ENCODE measurements at places on chromosomes 6 and 20.

DNA sequence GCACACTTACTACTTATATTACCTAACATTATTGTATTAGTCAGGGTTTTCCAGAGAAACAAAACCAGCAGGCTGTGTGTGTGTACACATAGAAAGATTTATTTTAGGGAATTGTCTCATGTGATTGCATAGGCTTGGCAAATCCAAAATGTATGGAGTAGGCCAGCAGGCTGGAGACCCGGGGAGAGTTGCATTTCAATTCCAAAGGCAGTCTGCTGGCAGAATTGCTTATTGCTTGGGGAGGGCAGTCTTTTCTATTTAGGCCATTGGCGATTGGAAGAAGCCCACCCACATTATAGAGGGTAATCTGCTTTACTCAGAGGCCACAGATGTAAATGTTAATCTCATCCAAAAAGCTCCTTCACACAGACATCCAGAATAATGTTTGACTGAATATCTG, 157.0 kb downstream of the ADGRG6 start:
- H3K4me1 ChIP-seq = no peaks in the 10 kb centered on the region
- DNase-seq = no peak
- no peak overlapping the region for H3K4me3 ChIP-seq
- no peak overlapping the region for H3K27ac ChIP-seq
- H3K36me3 ChIP-seq = no peaks in the 10 kb centered on the region
- no peaks in the 10 kb centered on the region for H3K27me3 ChIP-seq

DNA sequence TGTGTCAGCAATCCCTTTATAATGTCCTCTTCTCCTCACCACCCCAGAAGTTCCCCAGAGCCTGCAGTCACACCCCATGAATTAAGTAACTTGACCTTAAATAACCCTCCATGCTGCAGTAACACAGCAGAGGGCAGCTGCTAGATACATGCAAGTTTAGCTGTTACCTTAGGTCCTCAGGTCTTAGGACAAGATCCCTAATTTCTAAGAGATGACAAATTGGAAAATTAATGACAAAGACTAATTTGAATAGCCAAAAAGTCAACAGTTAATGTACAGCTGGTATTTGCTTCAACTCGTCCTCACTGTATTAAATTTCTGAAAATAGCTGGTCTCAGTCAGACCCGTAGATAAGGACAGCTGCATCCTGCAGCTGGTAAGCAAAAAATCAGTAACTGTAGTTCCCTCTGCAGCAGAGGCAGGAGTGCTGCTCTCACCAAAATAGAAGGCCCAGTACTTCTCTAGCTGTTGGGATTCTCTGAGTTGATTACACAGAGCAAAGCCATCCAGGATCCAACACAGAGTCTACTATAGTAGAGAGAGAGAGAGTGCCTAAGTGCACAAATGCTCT, 62.4 kb downstream of the TNFRSF21 start:
- DNase-seq = no peak
- H3K4me3 ChIP-seq = no peak overlapping the region
- H3K27me3 ChIP-seq = no peaks in the 10 kb centered on the region
- H3K27ac ChIP-seq = no peak overlapping the region

DNA sequence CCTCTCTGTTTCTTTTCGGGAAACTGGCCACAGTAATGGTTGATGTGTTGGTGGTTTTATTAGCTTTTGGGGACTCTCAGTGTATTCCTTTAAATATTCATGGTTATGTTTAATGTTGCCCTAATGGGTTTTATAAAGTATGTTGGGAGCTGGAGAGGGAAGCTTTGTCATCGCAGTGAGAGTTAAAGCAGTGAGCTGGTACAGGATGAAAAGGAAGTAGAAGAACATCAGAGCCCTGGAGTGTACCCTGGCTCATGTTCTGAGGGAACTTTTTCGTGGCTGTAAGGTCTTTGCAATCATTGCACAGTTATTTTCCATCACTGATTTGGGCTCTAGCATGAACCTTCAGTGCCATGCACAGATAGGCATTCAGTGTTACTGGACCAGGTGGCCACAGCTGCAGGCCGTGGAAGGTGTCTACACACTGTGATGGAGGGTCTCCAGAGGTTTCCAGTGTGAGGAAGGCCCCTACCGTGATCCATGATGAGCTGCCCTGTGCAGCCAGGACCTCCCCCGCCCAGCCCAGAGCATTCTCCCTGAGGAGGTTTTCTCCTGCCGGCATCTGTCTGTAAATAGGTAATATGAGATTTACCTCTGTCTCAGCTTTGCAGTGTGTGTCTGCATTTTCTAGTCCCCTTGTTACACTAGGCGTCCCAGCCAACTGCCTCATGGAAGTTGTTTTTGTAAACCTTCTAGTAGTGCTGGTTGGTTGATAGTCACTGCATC, 22.4 kb upstream of the TMEM217 start:
- no peaks in the 10 kb centered on the region for H3K27me3 ChIP-seq
- peaks cover 60% of the 10 kb centered on the region for H3K36me3 ChIP-seq
- DNase-seq = no peak
- no peak overlapping the region for H3K27ac ChIP-seq

DNA sequence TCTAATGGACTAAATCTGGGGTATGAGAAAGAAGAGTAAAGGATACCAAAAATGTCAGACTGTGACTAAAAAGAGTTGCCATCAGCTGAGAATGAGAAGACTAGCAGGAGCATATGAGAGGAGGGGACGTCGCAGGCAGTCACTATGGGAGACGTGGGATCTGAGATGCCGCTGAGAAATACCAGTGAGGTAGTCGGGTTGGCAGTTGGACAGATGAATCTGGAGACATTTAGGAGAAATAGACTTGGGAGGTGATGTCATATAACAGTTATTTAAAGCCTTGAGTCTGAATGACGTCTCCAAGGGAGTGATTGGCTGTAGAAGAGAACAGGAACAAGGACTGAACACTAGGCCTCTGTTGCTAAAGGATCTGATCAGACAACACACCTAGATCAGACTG, 51.5 kb upstream of the TRIM26 start:
- no peaks in the 10 kb centered on the region for H3K27me3 ChIP-seq
- no peak overlapping the region for H3K4me3 ChIP-seq
- H3K27ac ChIP-seq = no peak overlapping the region

GRCh38 chr6:105600336-105601260, 197.7 kb upstream of the PREP start:
- no peak overlapping the region for H3K27ac ChIP-seq
- no peak for DNase-seq
- H3K36me3 ChIP-seq = no peaks in the 10 kb centered on the region
- peaks cover 6% of the 10 kb centered on the region for H3K4me1 ChIP-seq
- H3K27me3 ChIP-seq = no peaks in the 10 kb centered on the region

GRCh38 chr6:14621518-14621917, 503.9 kb downstream of the CD83 start:
- no peaks in the 10 kb centered on the region for H3K36me3 ChIP-seq
- H3K27me3 ChIP-seq = no peaks in the 10 kb centered on the region
- H3K4me3 ChIP-seq = no peak overlapping the region
- H3K27ac ChIP-seq = no peak overlapping the region
- DNase-seq = no peak
- H3K4me1 ChIP-seq = peaks cover 15% of the 10 kb centered on the region

GRCh38 chr6:96792561-96793190, 44.6 kb downstream of the GPR63 start:
- no peaks in the 10 kb centered on the region for H3K4me1 ChIP-seq
- H3K27me3 ChIP-seq = no peaks in the 10 kb centered on the region
- no peaks in the 10 kb centered on the region for H3K36me3 ChIP-seq
- H3K4me3 ChIP-seq = no peak overlapping the region
- no peak overlapping the region for H3K27ac ChIP-seq

- H3K36me3 ChIP-seq = no peaks in the 10 kb centered on the region
- peaks cover 3% of the 10 kb centered on the region for H3K27me3 ChIP-seq
- no peak overlapping the region for H3K27ac ChIP-seq
- no peaks in the 10 kb centered on the region for H3K4me1 ChIP-seq
- no peak overlapping the region for H3K4me3 ChIP-seq
- no peak for DNase-seq
Measured at GRCh38 chr6:107466062-107466461, 6.7 kb upstream of the PDSS2 start.

DNA sequence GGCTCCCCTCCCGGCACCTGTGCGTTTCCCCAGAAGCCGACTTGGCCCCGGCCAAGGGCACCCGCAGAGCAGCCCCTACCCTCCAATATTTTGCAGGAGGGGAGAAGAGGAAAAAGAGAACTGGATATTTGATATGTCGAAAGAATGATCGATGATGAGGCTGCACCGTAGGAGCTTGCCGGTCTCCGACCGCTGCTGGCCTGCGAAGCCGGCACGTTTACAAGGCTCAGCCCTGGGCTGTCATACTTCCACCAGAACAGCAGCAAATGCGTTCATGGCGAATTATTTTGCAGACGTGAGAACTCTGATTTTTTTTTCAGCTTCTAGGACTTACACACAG, 296.7 kb downstream of the TFAP2C start:
- H3K4me3 ChIP-seq = no peak overlapping the region
- H3K27me3 ChIP-seq = peaks cover 32% of the 10 kb centered on the region
- no peak for DNase-seq
- no peak overlapping the region for H3K27ac ChIP-seq
- peaks cover 3% of the 10 kb centered on the region for H3K4me1 ChIP-seq
- no peaks in the 10 kb centered on the region for H3K36me3 ChIP-seq

DNA sequence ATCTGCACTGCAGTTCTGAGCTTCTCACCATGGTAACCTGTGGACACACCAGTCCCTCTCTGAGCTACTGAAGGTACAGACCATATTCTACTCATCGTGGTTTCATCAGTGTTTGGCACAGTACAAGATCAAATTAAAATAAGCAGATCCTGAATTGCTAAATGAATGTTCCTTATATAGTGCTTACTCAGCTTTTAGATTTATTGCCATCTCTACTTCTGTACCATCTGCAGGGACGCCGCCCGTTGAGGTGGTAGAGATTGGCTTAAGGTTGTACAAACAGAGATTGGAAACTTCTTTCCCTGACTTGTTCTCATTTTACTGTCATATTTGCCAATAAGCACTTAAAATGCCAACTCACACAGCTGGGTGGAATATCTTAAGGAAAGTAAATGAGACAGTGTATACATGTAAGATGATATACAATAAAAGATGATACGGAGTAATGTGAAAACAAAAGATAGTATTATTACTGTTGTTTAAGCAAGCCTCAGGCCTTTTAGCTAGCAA, 223.4 kb upstream of the FOXQ1 start:
- H3K27ac ChIP-seq = no peak overlapping the region
- peaks cover 6% of the 10 kb centered on the region for H3K27me3 ChIP-seq
- H3K4me1 ChIP-seq = no peaks in the 10 kb centered on the region
- no peak overlapping the region for H3K4me3 ChIP-seq
- H3K36me3 ChIP-seq = no peaks in the 10 kb centered on the region

DNA sequence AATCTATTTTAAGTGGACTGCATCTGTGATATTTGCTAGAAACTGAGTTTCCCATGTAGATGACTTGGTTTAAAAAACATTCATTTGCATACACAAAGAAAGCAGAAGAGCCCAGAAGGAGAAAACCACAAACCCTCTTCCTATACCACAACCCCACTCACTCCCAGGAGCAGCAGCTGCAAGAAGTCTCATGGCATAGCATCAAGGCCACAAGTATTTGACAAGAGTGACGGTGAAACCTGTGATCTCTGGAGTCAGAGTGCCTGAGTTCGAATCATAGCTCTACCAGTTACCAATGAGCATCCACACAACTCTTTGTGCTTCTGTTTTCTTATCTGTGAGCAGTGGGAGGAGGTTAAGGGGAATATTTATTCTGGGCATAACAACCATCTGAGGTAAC, 44.7 kb upstream of the SIRPG start:
- H3K4me3 ChIP-seq = no peak overlapping the region
- H3K36me3 ChIP-seq = no peaks in the 10 kb centered on the region
- no peak for DNase-seq

GRCh38 chr20:21512634-21513180, 1.2 kb downstream of the NKX2-2 start:
- no peaks in the 10 kb centered on the region for H3K36me3 ChIP-seq
- H3K27ac ChIP-seq = no peak overlapping the region
- peaks cover 90% of the 10 kb centered on the region for H3K27me3 ChIP-seq
- peaks cover 76% of the 10 kb centered on the region for H3K4me1 ChIP-seq
- DNase-seq = no peak

GRCh38 chr6:40319124-40319523, 268.0 kb downstream of the LRFN2 start:
- no peak overlapping the region for H3K4me3 ChIP-seq
- no peak for DNase-seq

GRCh38 chr20:53582574-53583351, 10.9 kb downstream of the ZNF217 start:
- peak overlapping the region; percentile 73 for H3K27ac ChIP-seq
- DNase-seq = peak; percentile 42
- no peaks in the 10 kb centered on the region for H3K27me3 ChIP-seq
- peaks cover 57% of the 10 kb centered on the region for H3K4me1 ChIP-seq
- H3K4me3 ChIP-seq = peak overlapping the region; percentile 57
- H3K36me3 ChIP-seq = peaks cover 35% of the 10 kb centered on the region

GRCh38 chr6:149723771-149724417, 6.0 kb upstream of the LATS1 start:
- peaks cover 8% of the 10 kb centered on the region for H3K4me1 ChIP-seq
- H3K36me3 ChIP-seq = peaks cover 15% of the 10 kb centered on the region
- peak; percentile 59 for DNase-seq
- H3K4me3 ChIP-seq = no peak overlapping the region

GRCh38 chr20:34083781-34084180, 28.3 kb downstream of the EIF2S2 start:
- peaks cover 83% of the 10 kb centered on the region for H3K36me3 ChIP-seq
- H3K4me1 ChIP-seq = peaks cover 6% of the 10 kb centered on the region
- no peak overlapping the region for H3K4me3 ChIP-seq
- no peaks in the 10 kb centered on the region for H3K27me3 ChIP-seq
- DNase-seq = no peak

GRCh38 chr20:46983466-46983865, 88.8 kb downstream of the EYA2 start:
- no peak overlapping the region for H3K27ac ChIP-seq
- H3K27me3 ChIP-seq = peaks cover 4% of the 10 kb centered on the region
- DNase-seq = no peak
- H3K4me1 ChIP-seq = no peaks in the 10 kb centered on the region
- no peak overlapping the region for H3K4me3 ChIP-seq

GRCh38 chr6:131635384-131636340, 1.4 kb upstream of the ENPP3 start:
- no peak overlapping the region for H3K27ac ChIP-seq
- H3K27me3 ChIP-seq = no peaks in the 10 kb centered on the region
- no peaks in the 10 kb centered on the region for H3K36me3 ChIP-seq

- DNase-seq = no peak
- H3K27ac ChIP-seq = no peak overlapping the region
- no peaks in the 10 kb centered on the region for H3K4me1 ChIP-seq
- H3K36me3 ChIP-seq = no peaks in the 10 kb centered on the region
- H3K27me3 ChIP-seq = no peaks in the 10 kb centered on the region
Measured at GRCh38 chr6:19892260-19892659, 55.1 kb downstream of the ID4 start.

DNA sequence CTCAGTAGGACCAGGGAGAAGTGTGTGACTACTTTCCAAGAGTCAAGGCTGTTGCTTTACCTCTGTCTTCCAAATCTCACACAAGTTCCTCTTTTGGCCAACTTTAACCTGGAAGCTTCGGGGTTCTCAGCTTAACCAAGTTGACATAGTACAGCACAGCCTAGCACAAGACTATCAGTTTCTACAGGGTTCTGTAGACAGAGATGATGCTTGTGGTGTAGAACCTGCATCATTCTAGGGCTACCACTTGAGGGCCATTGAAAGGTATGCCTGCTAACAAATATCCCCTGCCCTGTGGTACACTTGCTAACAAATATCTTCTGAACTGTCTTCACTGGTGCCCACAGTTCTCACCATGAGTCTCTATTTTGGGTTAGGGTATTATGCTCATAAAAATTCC, 62.0 kb upstream of the MAP3K7 start:
- DNase-seq = no peak
- H3K27ac ChIP-seq = no peak overlapping the region
- H3K4me3 ChIP-seq = no peak overlapping the region

- peaks cover 2% of the 10 kb centered on the region for H3K4me1 ChIP-seq
- no peak overlapping the region for H3K4me3 ChIP-seq
- no peaks in the 10 kb centered on the region for H3K36me3 ChIP-seq
- no peak for DNase-seq
- no peak overlapping the region for H3K27ac ChIP-seq
- no peaks in the 10 kb centered on the region for H3K27me3 ChIP-seq
Measured at GRCh38 chr6:12359036-12359435, 68.9 kb downstream of the EDN1 start.

Data from CD4-positive, alpha-beta T cell (primary cell).